Activated T-cell treated with anti-CD3 and anti-CD28 coated beads for 48 hours (primary cell): ENCODE measurements at places on chromosomes 16 and 17.

DNA sequence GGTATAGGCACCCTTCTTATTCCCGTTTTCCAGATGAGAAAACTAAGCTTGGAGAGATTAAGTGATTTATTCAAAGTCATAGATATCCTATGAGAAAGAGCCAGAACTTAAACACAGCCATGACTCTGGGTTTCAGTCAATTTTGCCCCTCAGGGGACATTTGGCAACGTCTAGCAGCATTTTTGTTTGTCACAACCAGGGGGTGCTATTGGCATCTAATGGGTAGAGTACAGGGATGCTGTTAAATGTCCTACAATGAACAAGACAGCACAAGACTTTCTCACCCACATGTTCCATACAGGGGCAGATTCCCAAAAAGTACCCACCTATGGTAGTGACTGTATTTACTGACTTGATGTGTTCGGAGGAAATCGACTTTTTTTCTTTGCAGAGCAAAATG is 4.8 kb upstream of the SHISA9 start:
- DNase-seq = no peak

GRCh38 chr16:12541672-12542071 is 262.0 kb downstream of the CPPED1 start:
- no peak for DNase-seq

GRCh38 chr17:68085771-68086381 is 50.3 kb downstream of the KPNA2 start:
- no peak for DNase-seq

GRCh38 chr17:42459256-42459800 is 650 bp downstream of the ATP6V0A1 start:
- peak; percentile 22 for DNase-seq

- no peak for DNase-seq
These were observed 1.6 kb upstream of the DECR2 start for GRCh38 chr16:400061-400591.

- no peak for DNase-seq
These were observed 80.9 kb downstream of the SPACA3 start for GRCh38 chr17:33072421-33073161.

- DNase-seq = no peak
These were observed 4.8 kb downstream of the B9D1 start for GRCh38 chr17:19357761-19358160.

DNA sequence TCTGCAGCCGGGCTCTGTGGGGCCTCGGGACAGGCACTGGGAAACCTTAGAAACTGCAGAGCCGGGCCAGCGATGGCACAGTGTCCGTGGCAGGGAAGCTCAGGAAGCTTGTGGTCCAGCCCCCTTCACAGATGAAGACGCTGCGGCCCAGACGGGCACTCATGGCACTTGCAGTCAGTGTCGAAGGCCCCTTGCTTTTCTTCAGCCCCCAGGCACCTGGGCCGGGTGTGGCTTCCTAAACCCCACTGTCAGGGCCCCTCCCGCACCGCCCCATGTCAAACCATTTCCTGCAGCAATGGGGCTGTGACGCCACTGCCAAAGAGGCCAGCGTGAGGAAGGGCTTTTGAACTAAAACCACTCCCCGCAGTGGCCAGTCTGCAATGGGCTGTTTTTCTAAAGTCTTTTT is 164.0 kb downstream of the LAT start:
- peak; percentile 27 for DNase-seq

DNA sequence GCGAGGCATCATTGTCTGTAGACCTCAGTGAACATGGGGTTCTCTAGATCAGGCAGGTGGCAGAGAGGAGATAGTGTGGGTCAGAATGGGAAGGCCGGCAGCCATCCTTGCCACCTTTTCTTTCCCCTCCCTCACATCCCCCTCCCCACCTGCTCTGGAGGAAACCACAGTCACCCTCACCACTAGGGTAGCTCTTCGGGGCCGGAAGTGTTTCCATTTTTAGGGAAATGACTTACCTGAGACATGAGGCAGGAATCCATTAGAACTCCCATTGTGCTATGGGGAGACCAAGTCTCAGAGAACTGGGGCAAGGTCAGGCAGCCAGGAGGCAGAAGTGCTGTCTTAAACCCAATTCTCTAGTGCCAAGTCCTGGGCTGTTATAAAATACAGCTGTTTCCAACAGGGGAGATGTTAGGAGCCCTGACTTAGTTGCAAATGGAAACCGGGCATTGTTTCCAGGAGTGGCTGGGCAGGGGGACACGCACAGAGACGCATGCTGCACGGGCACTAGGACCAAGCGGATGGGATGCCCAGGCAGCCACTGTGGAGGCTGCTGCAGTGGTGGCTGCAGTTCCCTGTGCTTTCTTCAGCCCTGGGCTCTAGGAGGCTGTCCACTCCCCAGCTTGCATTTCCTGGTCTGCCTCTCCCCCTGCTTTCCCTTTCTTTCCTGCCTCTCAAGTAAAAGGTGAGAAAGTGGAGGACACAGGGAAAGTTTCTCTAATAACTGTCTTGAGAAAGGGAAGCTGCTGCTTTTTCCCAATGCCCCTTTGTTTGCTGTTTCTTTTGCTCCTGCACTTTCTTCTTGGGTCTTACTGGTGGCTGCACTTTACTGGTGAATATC is 2.8 kb downstream of the HAS3 start:
- no peak for DNase-seq

DNA sequence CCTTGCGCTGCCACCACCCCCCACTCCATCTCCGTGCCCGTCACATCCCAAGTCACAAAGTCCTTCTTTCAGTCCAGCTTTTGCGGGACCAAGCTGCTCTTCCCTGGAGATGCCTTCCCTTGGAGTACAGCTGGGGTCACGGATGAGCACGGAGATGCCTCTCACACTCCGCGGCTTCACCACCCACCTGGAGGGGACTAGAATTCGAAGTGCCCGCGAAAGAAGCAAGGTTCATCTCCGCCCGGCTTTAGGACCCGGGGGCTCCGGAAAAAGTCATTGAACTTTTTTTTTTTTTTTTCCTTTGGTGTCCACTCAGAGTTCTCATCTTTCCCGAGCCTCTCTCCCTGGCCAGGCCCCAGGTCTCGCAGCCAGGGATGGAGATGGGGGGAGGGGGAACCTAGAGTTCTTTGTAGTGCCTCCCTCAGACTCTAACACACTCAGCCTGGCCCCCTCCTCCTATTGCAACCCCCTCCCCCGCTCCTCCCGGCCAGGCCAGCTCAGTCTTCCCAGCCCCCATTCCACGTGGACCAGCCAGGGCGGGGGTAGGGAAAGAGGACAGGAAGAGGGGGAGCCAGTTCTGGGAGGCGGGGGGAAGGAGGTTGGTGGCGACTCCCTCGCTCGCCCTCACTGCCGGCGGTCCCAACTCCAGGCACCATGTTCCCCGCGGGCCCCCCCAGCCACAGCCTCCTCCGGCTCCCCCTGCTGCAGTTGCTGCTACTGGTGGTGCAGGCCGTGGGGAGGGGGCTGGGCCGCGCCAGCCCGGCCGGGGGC is at the start of gene FKBP10:
Gene FKBP10 (plus strand): TSS at position 624 of the 771 bp plus-strand sequence. CDS start 31 bp downstream, at position 655.
- no peak for DNase-seq

DNA sequence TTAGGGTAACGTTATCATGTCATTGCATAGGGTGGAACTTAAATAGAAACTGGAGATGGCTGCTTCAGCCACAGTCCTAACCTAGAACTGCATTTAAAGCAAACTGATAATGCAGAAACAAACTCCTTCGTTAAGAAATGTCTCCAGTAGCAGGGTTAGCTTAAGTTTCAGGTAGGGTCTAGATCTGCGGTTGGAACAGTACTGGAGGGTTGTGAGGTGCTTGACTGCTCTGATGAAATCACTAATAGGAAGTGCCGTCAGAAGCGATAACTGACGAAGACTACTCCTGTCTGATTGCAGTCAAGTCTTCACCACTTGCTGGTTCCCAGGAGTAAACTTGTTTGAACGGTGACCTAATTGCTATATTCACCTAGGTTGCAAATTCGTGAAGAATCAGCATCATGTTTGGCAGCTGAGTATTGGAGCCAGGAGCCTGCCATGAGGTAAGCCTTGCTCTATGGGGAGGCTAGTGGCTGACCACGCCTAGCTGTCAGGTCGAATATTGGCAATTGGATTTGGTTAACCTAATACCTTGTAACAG is 24.5 kb downstream of the TRPV2 start:
- DNase-seq = no peak
